ENCODE measurements at places on chromosomes 5 and 9. TPM values are rescaled to one million over a fixed set of nuclear protein-coding genes. Genes with fewer than 3 reads are reported as not detected.

Gene SPATA31D4
- not detected for total RNA-seq

Gene SLCO6A1
- not detected for total RNA-seq

Gene ANKRD55
- not detected for total RNA-seq

Gene DIPK1B
- 1.1 TPM for total RNA-seq

Gene ECSCR
- not detected for total RNA-seq

Gene ACTBL2
- under 0.01 TPM for total RNA-seq

Gene GOLPH3
- 74.6 TPM for total RNA-seq

Gene ABCA1
- 207 TPM for total RNA-seq

Gene OR1J2
- not detected for total RNA-seq

Gene PROB1
- total RNA-seq = 0.26 TPM

Gene SPATA31A3
- not detected for total RNA-seq

Gene PCDHA3
- total RNA-seq = 0.34 TPM

Gene MYORG
- total RNA-seq = 0.63 TPM

Gene CYLC2
- total RNA-seq = not detected

Gene PCDHGA11
- 12.0 TPM for total RNA-seq
